ENCODE measurements at places on chromosomes 3 and 15.
A peak's percentile ranks its signal among the peaks of the same experiment; 100 is the strongest.

- DNase-seq: no peak
These were observed at the start of gene SST for GRCh38 chr3:187669675-187670504. TSS of gene SST (minus strand) at chr3:187670394. CDS start at chr3:187670291, 103 bp downstream.

DNA sequence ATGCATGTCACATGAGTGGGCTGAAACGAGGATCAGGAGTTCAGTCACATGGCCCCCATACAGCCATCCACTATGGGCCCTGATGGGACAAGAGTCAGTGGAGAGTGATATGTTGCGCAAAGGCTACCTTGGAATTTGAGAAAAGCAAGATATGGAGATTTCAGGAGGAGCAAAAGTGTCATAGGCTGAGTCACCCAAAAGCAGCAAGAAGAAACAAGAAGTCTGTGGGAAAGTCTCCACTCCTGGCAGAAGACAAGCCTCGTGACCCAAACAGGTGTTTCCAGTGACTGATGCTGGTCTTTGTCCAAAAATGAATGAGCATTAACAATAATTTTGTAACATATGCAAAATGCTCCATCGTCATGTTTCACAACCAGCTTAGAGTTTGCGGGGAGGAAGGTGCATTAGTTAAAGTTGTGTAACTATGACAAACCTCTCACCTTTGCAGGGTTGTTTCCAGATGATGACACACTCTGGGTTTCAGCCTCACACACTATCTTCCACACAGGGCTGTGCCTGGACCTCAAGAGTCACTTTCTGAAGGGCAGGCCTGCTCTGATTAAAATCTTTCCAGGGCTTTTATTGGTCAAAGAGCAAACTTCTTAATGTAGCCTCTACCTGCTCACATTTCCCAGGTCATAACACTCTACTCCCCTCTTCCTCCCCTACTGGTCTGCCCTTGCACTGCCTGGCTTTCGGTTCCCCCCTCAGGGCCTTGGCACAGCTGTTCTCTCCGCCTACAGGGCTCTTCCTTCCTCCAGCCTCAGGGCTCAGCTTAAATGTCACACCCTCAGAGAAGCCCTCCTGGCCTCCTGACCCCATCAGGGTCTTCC is 3.9 kb upstream of the DNASE1L3 start:
- DNase-seq: no peak

DNA sequence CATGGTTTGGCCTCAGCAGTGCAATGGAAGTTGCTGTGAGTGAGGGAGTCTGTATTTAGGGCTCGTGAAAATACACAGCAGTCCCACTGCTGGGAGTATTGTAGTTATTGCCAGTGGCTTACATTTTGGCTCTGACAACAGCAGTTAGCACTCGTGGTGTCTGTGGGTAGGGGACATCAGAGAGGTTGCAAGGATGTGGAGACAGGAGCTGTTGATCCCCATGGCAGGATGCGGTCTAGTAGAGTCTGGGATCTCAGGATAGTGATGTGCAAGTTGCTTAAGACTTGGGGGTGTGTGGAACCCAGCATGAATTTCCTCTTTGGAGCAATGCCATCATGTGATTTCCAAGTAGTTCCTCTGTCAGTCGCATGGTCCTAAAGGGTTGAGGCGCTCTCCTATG is 59.9 kb downstream of the GALK2 start:
- no peak for DNase-seq

- no peak for DNase-seq
These were observed 242.8 kb upstream of the ICE2 start for GRCh38 chr15:60721707-60722106.

DNA sequence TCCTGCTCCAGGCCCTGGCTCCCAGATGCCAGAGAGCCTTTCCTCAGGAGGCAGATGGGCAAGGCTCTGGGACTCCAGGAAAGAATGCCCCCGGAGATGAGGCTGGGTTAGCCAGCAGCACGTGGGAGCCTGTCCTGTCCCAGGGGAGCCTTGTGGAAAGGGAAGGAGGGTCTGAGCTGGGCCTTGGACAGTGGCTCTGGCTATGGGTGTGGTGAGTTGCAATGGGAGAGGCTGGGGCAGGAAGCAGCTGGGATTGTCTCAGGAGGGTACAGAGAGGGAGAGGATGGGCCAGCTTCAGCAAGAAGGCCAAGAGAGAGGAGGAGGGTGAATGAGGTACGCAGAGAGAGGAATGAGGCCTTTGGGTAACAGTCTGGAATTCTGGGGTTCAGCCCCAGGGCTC is 17.4 kb upstream of the CACNA2D2 start:
- DNase-seq: no peak

DNA sequence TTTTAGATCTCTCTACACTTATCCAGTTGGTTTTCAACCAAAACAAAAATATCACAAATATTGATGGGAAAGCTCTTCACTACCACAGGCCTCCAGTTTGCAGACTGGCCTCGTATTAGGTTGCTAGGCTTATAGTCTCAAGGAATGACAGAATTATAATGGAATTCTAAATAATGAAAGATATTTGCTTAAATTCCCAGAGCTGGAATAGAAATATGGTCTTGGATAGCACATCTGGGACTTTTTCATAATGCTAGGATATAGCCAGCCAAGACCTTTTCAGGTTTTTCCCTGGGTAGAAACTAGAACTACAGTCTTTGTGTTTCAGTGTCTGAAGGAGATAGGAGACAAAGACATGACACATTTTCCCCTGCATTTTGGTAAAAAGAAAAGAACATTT is 121.9 kb upstream of the STAC start:
- no peak for DNase-seq

GRCh38 chr3:114809668-114810413 is 337.2 kb downstream of the ZBTB20 start:
- no peak for DNase-seq

GRCh38 chr3:113249601-113250000 is 38.2 kb downstream of the BOC start:
- DNase-seq: no peak

DNA sequence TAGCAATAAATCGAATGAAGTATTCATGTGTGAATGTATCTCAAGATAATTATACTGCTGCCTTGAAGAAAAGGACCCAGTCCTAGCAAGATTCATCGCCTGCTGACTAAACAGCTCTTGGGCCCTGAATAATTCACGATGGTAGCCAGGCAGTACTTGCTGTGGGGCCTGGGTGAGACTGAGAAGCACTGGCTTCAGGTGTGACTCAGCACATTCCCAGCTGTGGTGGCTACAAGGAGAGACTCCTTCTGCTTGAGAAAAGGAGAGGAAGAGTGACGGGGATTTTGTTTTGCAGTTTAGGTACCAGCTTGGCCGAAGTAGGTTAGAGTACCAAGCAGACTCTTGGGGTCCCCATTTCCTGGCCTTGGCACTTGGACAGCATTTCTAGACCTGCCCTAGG is 47.6 kb upstream of the CD200R1L start:
- DNase-seq: no peak

- no peak for DNase-seq
These were observed 35.6 kb downstream of the AGBL1 start for GRCh38 chr15:86115145-86115801.

DNA sequence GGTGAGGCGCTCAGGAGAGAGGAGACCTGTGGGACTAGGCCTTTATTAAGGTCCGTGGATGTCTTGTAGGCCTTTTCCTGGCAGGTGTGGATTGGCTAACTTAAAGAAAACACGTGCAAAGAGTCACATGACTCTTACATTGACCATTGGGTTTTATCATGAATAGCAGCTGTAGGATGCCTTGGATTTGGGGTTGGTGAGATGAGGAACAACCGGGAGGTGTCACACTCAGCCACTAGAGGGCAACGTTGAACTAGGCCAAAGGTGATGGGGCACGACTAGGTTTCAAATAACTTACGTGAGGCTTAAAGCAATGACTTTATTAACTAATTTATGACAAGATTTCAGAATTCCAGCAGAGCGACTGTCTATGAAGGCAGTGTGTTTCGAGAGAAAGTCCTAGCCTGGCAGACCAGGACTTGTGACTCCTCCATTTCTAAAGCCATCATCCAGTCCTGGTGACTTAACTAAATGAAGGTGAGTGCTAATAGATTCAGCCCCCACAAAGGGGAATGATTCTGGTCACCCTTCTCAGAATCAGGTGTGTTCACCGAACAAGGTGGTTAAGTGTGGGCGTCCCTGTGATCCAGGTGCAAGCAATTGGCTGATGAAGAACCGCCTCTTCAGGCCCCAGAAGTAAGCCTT is 345.6 kb downstream of the MCTP2 start:
- peak; percentile 8 for DNase-seq

DNA sequence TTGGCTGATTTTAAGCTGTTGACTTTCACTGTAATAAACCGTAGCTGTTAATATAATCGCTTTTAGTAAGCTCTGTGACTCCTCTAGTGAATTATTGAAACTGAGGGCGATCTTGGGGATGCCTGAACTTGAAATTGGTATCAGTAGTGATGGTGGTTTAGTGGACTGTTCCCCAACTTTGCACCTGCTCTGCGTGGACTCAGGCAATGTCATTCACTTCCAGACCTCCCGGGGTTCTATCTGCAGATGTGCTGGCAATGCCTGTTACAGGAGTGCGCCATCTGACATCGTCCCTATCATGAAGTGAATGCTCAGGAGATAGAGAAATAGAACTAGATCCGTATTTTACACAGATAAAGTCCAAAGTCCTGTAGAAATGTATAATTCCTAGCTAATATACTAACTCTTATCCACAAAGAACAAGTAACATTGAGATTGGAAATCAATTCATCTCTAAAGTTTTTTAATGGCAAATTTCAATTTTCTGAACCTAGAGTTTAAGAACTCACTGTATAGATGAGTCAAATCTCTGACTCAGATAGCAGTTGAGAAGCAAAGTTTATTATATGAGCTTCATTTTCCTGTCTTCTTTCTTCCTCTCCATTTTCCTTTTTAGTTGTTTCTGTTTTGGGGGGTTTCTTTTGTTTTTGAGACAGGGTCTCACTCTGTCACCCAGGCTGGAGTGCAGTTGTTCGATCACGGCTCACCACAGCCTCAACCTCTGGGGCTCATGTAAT is 51.8 kb downstream of the HEG1 start:
- DNase-seq: no peak

DNA sequence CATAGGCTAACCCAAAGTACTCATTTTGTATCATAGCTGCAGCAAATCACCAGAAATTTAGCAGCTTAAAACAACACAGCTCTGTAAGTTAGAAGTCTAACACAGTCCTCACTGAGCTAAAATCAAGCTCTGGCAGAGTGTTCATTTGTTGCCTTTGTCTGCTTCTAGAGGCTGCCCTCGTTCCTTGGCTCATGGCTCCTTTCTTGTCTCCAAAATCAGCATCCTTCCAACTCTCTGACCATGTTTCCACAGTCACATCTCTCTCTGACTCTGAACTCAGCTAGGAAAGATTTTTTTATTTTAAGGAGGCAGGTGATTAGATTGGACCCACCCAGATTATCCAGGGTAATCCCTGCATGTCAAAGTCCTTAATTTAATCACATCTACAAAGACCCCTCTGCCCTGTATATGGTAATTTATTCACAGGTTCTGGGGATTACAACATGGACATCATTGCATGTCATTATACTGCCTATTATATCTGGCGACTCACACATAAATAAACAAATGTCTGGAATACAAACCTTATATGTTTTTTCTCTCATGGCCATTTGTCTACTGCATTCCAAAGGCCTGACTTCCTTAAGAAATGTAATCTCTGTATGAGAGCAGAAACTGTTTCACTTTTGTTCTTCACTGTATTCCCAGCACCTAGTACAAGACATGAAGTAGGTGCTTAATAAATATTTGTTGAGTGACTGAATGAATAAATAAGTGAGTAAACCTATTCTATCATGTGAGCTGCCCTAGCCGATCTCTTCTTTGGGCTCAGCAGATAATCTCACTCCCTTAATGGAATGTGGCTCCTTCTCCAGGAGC is 15.1 kb upstream of the UACA start:
- no peak for DNase-seq

DNA sequence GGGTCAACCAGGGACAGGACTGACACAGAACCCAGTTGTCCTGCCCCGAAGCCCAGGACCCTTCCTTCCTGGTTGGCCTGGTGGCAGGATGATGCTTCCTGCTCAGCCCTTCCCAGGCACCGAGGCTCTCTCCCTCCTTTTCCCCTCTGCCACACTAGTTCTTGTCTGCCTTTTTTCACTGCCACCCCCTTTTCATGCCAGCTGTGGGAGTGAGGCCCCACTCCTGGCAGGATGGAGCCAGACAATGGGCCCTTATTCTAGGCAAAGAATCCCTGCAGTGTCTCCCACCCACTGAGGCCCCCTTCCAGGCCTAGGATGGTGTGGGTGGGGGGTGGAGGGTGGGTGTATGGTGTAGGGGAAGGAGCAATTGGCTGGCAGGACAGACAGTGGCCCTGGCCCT is 1.1 kb upstream of the SCAMP5 start:
- no peak for DNase-seq

DNA sequence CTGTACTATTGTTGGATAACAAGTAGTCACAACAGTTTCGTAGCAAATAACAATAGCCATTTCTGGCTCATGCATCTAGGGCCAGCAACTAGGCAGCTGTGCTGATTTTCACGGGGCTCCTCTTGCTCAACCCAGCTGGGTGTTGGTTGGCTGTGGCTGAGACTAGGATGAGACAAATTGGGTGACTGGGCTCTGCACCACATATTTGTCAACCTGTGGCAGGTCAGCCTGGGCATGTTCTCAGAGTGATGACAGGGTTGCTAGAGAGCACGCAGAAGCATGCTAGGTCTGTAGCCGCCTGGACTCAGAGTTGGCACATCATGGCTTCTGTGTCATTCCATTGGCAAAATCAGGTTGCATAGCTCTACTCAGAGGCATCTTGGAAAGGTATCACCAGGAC is 175.9 kb downstream of the OTOL1 start:
- no peak for DNase-seq

DNA sequence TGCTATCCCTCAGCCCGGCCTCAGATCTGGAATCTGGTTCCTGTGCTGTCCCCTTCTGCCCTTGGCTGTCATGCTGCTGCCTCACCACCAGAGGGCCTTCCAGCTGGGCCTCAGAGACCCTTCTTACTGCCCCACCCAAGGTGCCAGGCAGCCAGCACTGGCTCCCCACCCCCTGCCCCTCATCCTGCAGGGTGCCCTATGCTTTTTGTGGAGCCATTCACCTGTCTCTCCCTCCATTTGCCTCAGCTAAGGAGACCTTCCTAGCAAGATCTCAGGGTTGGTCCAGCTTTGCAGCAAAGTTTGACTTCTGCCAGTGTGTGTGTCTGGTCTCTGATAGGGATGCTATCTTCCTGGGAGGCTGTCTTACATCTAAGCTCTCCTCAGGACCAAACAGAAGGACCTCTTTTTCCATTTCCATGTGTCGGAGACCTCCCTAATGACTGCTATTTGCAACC is 1.9 kb upstream of the VWA5B2 start:
- peak; percentile 46 for DNase-seq

- no peak for DNase-seq
These were observed 21.4 kb downstream of the SCG3 start for GRCh38 chr15:51702710-51703109.

- DNase-seq: no peak
These were observed 55.4 kb downstream of the EMC4 start for GRCh38 chr15:34280193-34280592.

GRCh38 chr3:150074697-150075416 is 104.2 kb upstream of the PFN2 start:
- DNase-seq: no peak

- DNase-seq: no peak
These were observed 18.1 kb downstream of the DNAJB11 start for GRCh38 chr3:186588632-186589031.

- DNase-seq: no peak
These were observed 813.1 kb downstream of the NAALADL2 start for GRCh38 chr3:175672119-175672689.

- DNase-seq: no peak
These were observed 19.7 kb upstream of the TCAIM start for GRCh38 chr3:44318891-44319311.

- DNase-seq: no peak
These were observed 925.6 kb downstream of the FHIT start for GRCh38 chr3:60325610-60326170.

Measured in activated CD4-positive, alpha-beta T cell treated with anti-CD3 and anti-CD28 coated beads, Interleukin-2, amount 50 U/mL, for 4 hours (primary cell).